ENCODE measurements at places on chromosomes 1 and 21.

GRCh38 chr1:18407166-18408045 is 73.3 kb upstream of the KLHDC7A start:
- no peak for ATAC-seq

GRCh38 chr1:21241771-21242581 is 48.3 kb downstream of the ECE1 start:
- ATAC-seq = no peak

GRCh38 chr1:19300211-19300610 is 11.6 kb upstream of the AKR7A3 start:
- ATAC-seq = no peak

DNA sequence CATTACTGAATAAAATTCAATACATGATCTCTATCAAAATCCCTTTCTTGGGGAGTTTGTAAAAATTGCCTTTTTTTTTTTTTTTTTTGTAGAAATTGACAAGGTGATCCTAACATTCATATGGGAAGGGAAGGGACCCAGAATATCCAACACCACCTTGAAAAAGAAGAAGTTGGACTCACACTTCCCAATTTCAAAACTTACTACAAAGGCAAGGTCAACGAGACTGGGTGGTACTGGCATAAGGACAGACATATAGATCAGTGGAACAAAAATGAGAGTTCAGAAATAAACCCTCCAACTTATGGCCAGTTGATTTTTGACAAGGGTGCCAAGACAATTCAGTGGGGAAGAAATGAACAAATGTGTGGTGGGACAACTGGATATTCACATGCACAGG is 31.4 kb upstream of the CLSTN1 start:
- no peak for ATAC-seq

DNA sequence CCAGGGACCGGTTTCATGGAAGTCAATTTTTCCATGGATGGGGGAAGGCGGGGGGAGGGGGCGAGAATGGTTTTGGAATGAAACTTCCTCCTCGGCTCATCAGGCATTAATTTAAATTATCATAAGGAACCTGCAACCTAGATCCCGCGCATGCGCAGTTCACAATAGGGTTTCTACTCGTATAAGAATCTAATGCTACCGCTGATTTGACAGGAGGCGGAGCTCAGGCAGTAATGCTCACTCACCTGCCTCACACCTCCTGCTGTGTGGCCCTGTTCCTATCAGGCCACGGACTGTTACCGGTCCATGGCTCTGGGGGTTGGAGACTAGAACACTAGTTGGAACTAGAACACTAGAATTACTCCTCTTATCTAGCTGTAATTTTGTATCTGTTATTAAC is 38.0 kb downstream of the PRRX1 start:
- ATAC-seq = no peak

GRCh38 chr1:150182247-150182646 is 32.5 kb downstream of the PLEKHO1 start:
- no peak for ATAC-seq

DNA sequence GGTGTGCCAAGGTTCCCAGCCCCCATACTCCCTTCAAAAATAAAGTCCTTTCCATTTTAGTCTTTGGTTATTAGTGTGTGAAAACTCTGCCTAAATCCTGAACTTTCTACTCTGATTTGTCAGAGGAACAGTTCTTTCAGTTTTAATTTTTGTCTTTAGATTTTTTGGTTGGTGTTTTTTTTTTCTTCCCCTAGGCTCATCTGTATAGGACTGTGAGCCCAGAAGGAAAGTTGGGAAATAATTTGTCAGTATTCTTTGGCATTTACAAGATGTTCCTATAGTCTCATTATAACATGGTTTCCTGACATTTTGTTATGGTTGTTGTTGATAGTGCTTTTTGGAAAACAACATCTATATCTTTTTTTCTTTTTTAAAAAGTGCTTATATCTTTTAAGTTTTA is 38.0 kb downstream of the LAMC1 start:
- ATAC-seq = no peak

GRCh38 chr1:39266269-39266668 is 61.8 kb downstream of the MACF1 start:
- ATAC-seq = no peak

- no peak for ATAC-seq
Measured at GRCh38 chr1:19954059-19954458, 25.4 kb downstream of the PLA2G2A start.

- no peak for ATAC-seq
Measured at GRCh38 chr1:243848165-243848857, 1.7 kb downstream of the AKT3 start.

GRCh38 chr1:86183810-86184209 is 27.2 kb upstream of the COL24A1 start:
- ATAC-seq = no peak

- no peak for ATAC-seq
Measured at GRCh38 chr1:31875636-31876236, 59.9 kb upstream of the SPOCD1 start.

DNA sequence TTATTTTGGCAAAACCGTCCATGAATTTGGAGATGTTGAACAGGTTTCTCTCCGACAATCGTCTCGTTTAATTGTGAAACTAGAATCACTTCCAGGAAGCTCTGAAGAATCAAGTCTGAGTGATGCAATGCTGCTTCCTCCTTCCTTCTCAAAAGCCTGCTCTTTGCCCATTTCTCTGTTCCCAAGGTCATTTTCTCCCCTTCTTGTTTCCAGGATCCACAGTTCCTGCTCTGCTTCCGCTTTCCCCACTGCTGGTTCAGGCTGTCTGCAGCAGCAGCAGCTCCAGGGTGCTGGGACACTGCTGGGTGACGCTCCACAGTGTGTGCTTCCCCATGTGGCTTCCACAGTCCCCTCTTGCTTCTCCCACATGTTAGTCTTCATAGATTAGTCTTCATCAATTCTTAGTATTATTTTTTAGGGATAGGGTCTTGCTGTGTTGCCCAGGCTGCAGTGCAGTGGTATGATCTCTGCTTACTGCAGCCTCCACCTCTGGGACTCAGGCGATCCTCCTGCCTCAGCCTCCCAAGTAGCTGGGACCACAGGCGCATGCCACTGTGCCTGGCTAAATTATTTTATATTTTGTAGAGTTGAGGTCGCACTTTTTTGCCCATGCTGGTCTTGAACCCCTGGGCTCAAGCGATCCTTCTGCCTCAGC is 156.2 kb downstream of the DYRK1A start:
- ATAC-seq = no peak

DNA sequence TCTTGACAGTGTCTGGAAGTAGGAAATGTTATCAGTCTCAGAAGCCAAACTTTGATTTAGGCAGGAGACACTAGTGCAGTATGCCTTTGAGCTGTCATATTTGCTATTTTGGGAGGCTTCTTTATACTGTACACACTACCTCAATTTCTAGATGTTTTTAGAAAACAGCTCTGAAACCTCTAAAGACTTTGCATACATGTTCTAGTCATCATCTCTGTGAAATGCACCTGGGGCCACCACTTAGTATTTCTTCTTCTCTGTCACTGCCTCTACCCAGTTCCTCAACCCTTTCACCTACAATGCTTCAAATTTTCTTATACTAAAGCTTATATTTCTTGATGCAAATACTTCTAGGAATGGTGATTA is 29.1 kb upstream of the PLA2G4A start:
- no peak for ATAC-seq

DNA sequence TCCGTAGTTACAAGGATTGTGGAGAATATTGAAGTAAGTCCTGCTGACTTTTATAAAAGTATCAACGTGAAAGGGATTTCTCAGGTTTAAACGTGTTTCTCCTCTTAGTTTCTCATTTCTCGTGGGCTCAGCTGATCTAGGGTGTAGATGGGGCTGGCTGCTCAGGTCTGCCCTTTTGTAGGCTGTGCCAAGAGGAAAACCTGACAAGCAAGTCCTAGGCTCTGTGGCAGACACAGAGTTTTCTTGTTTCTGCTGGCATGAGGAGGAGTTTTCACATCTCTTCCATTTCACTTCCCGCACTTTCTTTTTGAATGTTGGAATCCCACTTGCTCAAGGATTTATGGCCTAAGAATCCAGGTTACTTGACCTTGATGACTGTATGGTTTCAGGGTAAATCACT is 14.8 kb downstream of the VPS13D start:
- no peak for ATAC-seq

DNA sequence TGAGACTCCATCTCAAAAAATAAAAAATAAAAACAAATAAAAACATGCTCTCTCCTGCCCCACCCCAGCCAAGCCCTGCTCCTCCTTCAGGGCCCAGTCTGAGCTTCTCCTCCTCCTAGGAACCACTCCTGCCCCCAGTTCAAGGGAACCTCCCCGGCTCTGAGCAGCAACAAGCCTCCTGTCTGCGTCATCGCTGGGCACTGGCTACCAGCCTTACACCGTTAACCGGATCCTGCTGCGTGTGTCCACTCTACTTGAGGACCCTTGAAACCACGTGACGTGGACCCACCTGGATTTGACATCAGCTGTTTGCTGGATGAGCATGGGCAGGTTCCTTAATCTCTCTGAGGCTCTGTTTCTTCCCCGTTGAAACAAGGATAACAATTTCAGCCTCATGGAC is 1.6 kb upstream of the TAS1R2 start:
- ATAC-seq = no peak

DNA sequence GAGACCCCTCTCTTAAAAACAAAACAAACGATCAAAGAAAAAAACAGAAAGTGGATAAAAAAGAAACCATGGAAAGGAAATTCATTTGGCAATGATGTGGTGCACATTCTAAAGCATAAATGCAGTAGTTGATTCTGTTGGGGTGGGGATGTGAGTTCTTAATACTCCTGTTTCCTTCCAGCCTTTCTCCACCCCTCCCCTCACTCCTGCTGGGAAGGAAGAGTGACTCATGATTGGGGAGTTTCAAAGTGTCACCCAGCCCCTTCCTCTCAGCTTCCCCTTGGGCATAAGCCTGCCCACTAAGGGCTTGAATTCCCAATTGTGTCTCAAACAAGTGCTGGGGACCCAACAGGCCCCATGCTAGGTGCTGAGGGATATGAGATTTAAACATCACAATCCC is 6.7 kb upstream of the PINK1 start:
- ATAC-seq = no peak

DNA sequence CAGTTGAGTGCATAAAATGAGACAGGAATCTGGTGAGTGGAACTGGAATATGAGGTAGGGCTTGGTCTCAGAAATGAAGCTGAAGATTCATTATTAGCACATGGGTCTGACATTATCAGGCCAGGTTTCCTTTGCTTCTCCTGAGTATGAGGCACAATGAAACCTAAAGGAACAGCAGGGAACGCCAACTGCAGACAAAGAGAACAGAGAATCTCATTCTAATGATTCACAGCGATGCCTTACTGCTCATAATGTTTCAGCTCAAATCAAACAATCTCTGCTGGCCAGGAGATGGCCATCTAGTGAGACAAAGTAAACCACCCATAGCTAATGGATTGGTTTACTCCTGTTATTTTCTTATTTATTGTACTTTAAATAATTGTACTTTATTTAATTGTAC is 133.5 kb downstream of the C1orf21 start:
- ATAC-seq = no peak

- ATAC-seq = no peak
Measured at GRCh38 chr1:96309783-96310182, 411.8 kb upstream of the PTBP2 start.

DNA sequence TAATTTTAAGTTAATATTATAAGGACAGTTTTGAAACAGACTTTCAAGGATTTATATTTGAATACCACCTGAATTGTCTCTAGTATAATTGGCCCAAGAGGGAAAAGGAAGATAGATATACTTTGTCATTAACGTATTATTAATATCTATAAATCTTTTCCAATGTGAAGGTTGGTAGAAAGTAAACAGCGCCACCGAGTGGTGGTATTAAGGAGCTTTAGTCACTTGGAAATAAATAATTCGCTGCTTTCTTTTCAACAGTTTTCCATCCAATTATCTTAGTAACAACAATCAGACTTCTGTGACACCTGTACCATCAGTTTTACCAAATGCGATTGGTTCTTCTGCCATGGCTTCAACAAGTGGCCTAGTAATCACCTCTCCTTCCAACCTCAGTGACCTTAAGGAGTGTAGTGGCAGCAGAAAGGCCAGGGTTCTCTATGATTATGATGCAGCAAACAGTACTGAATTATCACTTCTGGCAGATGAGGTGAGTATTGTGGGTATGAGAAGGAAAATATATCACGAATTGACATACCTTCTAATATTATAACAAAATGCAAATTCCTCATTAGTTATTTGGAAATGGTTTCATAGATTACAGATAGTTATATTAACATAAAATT is 37.7 kb downstream of the SH3GLB1 start:
- ATAC-seq = no peak

DNA sequence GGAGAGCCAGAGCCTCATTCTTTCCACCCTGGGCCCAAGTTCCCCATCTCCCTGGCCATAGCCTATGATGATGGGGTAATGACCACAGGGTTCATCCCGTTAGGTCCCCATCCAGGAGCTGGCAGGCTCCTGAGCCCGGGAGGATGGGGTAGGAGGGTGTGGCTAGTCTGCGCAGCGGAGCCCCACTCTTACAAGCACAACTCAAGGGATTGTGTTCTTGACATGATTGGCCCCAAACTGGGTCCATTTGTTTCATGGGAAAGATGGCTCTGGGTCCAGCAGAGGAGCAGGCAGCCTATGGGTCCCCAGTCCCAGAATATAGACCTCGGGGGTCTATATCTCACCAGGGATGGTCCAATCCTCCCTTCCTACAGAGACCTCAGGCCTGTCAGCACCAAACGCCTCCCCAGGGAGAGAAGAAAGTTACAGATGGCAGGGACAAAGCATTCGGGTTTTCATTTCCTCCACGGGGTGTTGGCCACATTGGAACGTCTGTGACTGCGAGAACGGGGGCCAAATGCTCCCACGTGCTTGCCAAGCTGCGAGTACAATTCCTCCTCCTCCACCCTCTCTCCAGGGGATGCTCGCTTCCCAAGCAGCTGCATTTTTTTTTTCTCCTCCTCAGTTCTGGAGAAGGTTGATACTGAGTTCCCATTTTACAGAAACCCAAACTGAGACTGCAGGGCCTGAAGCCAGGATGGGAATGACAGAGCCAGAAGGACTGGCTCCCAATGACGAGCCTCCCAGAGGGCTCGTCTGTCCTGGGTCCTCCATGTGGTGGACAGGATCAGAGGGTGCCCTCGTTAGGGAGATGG is 71.0 kb downstream of the DHRS3 start:
- no peak for ATAC-seq

DNA sequence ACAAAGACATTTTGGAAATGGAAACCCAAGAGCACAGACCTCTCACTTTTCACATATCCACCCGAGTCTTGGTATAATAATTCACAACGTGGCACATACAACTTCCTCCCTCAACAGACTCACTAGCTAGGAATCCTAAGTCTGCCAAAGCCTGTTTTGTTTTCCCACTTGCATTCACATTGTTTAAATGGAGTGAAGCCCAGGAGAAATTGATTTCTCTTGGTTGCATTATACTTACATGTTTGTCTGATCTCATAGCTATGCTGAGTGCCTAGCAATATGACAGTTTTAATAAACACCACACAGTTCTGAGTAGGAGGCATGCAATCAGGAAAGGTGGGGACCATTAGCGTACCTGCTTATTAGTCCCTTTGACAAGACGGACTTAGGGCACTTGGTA is 348.6 kb upstream of the ADGRL4 start:
- no peak for ATAC-seq

DNA sequence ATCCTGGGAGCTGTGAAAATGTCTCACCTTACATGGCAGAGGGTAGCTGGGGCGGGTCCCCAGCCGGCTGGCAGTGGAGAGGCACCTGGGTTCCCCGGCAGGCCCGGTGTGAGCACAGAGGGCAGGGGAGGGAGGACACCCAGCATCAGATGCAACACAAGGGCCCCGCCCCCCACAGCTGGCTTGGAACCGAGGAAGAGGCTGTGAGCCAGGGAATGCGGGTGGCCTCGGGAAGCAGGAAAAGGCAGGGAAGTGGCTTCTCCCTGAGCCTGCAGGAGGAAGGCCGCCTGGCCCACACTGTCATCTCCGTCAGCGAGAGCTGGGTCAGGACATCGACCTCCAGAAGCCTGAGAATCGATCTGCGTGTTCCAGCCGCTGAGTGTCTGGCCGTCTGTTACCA is 87.3 kb downstream of the SIK1 start:
- no peak for ATAC-seq

Data from activated CD4-positive, CD25-positive, alpha-beta regulatory T cell treated with anti-CD3 and anti-CD28 coated beads, Interleukin-2, amount 50 U/mL, for 24 hours (primary cell).